ENCODE measurements at places on chromosomes 12 and 14.

- no peak for DNase-seq
These were observed 240.4 kb downstream of the CHST11 start for GRCh38 chr12:104697186-104697585.

- no peak for DNase-seq
These were observed 28.6 kb downstream of the CORO1C start for GRCh38 chr12:108702595-108703320.

DNA sequence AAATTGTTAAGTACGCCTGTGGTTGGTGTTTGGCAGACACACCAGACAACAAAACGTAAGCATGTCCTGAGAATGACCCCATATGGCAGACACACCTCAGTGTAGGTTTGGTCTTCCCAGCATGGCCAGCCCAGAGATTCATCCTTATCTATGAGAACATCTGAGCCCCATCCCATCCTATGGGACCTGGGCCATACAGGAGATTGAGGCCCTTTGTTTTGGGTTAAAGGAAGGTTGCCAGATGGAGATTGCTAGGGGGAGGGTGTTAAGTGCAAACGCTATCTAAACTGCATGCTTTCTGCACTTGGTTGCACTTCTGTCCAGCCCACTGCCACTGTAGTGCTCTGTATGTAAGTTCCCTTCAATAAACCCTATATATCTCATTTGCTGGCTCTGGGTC, 4.1 kb upstream of the PCNX4 start:
- DNase-seq: no peak

- DNase-seq: peak; percentile 78
These were observed 159.2 kb downstream of the TGFB3 start for GRCh38 chr14:75822522-75823141.

DNA sequence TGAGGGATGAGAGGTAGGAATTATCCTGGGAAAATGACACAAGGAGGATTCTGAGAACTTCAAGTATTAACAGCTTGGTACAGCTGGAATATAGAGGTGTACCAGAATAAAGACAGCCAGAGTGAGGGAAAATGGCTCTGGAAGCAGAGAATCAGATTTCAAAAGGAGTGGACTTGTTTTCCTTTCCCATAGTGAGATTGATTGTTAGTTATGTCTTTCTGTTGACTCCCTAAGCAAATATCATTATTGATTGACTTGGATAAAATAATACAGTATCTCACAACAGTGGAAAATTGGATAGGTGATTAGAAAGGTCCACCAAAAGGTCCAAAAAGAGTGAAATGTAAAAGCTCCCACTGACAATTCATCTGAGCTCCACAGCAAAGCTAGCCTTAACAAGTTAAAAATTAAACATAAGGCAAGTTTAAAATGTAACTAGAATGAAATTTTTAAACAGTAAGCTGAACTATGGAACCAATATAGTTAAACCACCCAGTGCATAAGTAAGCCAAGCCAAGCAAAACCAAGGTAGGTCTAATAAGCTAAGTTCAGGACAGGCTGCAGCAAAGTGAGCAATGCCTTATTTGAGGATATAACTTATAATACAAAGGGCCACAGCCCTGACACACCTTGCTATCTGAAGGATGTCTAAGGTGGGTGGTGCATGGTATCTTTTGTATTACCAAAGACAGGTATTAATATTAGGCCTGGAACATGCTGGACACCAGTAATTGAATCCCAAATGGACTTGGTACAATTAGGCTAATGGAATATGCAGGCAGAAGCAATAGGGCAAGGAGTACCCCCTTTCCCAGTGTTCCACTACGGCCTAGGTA, 21.8 kb downstream of the ENTPD5 start:
- no peak for DNase-seq

DNA sequence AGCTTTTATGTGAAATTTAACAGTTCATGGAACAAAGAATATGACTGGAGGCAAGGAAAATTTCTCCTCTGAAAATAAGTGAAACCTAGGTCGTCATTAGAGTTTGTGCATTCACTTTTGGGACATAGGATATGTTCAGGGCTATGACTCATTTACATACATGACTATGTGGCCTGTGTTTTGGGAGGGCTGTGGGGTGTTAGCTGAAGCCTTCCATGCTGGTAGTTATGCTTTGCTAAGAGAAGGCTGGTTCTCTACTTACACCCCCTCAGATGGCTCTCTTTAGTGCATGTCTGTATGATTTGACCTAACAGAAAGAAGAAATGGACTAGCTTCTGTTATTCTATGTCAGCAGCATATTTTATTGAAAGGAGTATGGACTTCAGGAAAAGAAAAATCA, 416.5 kb upstream of the GARIN6 start:
- DNase-seq: no peak

- DNase-seq: no peak
These were observed 29.5 kb downstream of the MEG3 start for GRCh38 chr14:100855256-100855930.

GRCh38 chr12:93366422-93366821, 11.3 kb upstream of the NUDT4 start:
- no peak for DNase-seq

- DNase-seq: no peak
These were observed 59.9 kb upstream of the FBRSL1 start for GRCh38 chr12:132429946-132430643.

GRCh38 chr12:109053382-109054123, 1.2 kb downstream of the USP30 start:
- DNase-seq: no peak

DNA sequence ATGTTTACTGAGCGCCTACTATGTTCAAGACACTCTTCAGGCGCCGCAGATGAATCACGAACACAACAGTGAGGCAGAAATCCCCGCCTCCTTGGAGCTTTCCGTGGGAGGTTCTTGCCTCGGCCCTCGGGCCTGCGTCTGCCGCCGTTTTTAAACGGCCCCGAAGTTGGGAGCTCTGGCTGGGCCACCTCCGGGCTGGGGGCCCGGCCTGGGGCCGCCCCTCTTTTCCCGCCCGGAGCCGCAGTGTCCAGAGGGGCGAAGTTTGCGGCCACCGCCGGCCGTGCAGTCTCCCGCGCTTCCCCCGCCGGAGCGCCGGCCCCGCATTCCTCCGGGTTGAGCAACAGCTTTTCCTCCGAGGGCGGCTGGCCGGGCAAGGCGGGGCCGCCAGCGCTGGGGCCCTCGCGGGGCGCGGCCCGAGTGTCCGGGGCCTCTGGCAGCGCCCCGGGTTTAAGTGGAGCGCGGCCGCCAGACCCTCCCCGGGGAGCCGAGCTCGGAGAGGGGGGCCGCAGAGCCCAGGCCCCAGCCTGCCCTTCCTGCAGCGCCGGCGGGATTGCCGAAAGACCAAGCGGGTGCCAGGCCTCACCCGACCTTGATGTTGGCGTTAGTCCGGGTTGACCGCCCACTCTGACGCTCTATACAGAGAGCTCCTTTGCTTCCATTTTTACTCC, 18.7 kb upstream of the CTDSP2 start:
- DNase-seq: peak; percentile 72

DNA sequence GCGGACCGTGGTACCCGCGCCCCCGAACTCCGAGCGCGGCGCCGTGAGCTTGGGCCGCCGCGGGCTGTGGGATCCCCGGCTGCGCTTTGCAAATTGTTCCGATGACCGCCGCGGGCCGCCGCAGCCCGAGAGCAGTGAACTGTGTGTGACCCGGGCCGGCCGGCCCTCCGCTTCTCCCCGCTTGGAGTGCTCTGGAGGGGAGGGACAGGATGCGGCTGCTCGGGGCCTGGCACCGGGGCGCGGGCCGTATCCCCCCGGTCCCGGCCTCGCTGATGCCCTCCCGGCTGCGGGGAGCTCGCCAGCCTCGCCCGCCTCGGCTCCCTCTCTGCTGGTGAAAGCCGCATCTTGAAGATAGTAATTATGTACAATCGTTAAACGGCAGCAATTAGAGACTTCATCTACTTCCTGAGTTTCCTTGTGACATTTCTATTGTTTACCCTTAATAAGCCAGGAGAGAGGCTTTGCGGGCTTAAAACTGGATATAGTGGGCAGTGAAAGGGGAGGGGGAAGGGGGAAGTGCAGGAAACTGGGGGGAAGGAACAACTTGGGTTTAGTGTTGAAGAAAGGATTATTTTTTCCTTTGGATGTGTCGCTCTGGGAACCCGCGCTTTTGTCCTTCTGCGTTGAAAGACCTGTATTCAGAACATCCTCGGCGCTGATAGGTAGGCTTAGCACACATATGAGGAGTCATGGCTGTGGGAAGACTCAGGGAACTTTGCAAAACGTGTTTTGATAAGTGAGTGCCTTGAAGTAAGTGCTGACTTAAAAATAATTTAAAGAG, 1.2 kb downstream of the PELI2 start:
- no peak for DNase-seq

GRCh38 chr14:94517641-94518257, 8.5 kb upstream of the SERPINA12 start:
- DNase-seq: no peak

DNA sequence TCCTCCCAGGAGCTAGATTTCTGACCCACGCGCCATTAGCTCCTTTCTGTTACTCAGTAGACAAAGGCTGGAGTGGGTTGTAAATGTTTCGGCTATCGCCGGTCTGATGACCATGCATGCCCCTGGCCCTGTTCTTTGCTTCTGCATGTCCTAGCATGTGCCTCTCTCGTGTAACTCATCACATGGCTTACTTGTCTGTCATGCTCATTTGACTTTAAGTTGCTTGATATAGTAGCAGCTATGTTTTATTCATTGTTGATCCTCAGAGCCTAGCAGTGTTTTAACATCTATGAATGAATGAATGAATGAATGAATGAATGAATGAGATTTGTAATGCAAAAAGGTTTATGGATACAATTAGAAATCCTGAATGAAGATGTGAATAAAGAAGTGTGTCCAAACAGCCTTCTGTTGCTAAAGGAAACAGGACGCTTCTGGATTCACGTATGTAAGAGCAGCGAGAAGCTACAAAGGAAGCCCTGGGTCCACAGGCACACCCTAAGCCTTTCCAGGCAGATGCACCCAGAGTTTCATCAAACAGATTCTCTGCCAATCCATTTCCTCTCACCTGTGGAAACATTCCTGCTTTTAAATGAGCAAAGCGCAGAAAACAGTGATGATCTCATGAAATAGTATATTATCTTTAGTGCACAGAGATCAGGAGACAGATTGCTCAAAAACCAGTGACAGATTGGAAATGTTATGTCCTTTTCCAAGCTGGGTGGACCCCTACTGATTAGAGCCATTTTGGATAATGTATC, 3.4 kb downstream of the GSG1 start:
- no peak for DNase-seq

DNA sequence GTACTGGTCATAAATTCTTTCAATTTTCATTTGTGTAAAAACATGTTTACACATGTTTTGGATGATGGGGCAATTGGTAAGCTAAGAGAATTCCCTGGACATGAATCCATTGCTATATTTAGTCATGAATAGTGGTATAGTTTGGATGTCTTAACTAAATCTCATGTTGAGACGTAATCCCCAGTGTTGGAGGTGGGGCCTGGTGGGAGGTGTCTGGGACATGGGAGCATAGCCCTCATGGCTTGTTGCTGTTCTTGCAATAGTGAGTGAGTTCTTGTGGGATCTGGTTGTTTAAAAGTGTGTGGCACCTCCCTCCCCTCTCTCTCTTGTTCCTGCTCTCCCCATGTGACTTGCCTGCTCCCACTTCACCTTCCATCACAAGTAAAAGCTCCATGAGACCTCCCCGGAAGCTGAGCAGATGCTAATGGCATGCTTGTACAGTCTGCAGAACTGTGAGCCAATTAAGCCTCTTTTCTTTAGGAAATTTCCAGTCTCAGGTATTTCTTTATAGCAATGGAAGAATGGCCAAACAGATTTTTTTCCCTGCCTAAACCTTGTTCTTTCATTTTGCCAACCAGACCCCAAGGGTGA, 33.6 kb downstream of the CTSG start:
- no peak for DNase-seq

DNA sequence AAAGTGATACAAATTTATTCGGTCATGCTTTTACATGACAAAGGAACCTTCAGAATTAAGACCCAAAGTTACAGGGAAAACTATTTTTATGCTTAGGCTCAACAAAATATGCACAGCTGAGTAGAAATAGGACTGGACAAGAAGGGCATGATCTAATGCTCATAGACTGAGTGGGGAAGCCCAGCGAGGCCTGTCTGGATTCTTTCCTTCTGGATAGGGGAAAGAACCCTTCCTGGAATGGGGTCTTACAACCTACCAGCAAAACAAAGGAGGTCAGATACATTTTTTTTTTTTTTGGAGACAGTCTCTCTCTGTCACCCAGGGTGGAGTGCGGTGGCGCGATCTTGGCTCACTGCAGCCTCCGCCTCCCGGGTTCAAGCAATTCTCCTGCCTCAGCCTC, 2.2 kb upstream of the DDX55 start:
- no peak for DNase-seq

- no peak for DNase-seq
These were observed 17.0 kb downstream of the ZDHHC22 start for GRCh38 chr14:77124345-77125280.

DNA sequence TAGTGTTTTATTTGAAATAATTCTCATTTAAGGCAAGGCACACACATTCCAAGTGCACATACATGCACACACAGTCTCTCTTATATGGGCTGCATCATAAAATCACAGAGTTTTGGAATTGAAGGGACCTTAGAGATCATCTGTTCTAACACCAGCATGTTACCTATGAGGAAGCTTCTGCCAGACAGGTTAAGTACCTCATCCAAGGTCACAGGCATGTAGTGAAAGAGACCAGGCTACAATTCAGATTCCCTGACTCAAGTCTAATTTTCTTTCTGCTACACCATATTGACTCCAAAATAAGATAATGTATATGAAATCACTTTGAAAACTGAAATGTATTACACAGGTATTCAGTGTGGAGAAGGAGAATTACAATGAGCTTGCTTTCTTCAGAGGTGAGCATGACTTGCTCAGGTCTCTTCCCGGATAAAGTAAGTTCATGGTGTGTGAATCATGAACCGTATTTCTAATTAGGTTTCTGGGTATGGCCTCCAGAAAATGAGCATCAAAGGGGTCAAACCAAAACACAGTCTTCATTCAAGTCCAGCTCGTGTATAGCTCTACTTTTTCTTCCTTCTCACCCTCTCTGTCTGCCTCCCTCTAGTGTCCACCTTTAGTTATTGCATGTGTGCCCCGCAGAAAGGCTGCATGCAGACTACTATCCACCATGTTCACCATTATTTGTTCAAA, 411.9 kb downstream of the FUT8 start:
- DNase-seq: peak; percentile 94

DNA sequence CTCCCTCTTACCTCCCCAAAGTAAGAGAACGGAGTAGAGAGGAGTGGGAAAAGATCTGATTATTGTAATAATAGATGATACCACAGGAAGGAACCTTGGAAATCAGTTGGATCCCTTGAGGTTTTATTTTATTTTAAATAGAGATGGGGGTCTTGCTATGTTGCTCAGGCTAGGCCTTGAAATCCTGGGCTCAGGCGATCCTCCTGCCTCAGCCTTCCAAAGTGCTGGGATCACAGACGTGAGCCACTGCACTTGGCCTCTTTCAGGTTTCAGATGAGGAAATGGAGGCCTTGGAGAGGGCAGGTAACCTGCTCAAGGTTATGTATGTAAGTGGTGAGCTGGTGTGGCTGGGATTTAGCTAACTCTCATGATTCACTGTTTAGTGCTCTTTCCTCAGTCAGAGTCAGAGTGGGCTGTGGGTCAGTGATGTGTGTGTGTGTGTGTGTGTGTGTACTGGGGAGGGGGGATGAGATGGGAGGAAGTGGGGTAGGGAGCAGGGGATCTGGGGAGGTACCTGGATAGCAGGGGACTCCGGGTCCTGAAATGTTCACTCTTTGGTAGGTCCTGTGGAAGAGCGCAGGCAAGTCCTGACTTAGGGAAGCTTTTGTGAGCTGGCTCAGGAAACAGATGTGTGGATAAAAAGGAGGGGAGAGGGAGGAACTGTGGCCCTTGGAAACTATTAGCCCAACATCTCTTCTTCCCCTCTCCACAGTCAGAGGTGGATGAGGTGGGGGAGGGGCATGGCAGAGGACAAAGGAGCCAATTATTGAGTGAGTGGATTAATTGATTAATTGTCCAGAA, 4.7 kb upstream of the CISTR start:
- no peak for DNase-seq
